Activated T-cell treated with anti-CD3 and anti-CD28 coated beads for 4 hours (primary cell): ENCODE measurements at places on chromosomes 6 and 20.

DNA sequence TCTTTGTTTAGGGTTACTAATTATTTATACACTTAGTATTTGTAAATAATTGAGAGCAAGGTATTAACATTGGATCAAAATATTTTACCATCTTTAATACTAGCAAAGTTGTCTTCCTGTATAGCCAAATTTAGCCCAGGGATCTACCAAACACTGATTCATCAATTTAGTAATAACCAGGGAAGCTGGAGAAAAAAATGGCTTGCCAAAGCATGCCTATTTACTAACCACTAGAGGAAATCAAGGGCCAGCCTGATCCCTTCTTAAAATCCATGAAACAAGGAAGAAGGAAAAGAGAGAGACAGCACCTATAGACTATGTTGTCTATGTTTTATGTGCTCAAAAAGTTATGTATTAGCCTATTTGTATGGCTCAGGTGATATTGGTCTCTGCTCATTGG lies 450.3 kb upstream of the GJE1 start:
- no peak for DNase-seq

DNA sequence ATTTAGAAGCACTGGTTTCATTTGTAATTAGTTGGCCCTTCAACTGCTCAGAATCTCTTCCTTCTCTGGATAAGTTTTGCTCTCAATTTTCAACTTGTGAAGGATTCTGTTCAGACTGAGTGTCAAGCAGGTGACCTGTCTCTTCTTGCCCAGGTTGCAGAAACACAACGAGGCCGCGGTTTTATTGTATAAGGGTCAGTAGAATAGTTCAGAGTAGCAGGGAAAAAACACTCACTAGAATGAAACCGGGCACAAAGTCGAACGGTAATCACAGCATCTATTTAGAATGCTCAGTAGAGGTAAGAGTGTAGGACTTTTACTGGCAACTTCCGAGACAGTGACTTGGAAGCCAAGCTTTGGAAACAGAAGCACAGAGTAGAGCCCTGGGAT lies 17.9 kb upstream of the GFOD1 start:
- DNase-seq, result no peak

- DNase-seq, result no peak
Measured at GRCh38 chr20:37407573-37408002, 61.6 kb downstream of the SRC start.

- no peak for DNase-seq
Measured at GRCh38 chr20:63321148-63321831, 28.3 kb downstream of the COL20A1 start.

DNA sequence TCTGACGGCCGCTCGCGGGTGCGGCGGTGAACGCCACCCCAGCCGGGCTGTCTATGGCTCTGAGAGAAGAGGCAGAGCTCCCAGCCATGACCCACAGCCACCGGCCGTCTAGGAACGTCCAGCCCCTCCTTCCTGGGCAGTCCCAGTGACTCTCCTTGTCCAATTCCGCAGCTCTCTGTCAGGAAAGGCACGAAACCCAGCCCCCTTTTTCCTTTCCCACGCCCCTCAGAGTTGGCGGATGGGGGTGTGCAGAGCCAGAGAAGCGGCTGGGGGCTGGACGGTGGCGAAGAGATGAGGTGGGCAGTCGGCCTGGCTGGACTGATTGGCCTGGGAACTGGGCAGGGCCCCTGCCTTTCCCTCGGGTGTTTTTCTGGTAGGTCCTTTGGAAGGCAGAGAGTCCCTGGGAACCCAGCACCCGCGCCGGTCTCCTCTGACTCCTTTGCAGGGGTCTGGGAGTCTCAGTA lies 1.5 kb downstream of the EBF4 start:
- no peak for DNase-seq

DNA sequence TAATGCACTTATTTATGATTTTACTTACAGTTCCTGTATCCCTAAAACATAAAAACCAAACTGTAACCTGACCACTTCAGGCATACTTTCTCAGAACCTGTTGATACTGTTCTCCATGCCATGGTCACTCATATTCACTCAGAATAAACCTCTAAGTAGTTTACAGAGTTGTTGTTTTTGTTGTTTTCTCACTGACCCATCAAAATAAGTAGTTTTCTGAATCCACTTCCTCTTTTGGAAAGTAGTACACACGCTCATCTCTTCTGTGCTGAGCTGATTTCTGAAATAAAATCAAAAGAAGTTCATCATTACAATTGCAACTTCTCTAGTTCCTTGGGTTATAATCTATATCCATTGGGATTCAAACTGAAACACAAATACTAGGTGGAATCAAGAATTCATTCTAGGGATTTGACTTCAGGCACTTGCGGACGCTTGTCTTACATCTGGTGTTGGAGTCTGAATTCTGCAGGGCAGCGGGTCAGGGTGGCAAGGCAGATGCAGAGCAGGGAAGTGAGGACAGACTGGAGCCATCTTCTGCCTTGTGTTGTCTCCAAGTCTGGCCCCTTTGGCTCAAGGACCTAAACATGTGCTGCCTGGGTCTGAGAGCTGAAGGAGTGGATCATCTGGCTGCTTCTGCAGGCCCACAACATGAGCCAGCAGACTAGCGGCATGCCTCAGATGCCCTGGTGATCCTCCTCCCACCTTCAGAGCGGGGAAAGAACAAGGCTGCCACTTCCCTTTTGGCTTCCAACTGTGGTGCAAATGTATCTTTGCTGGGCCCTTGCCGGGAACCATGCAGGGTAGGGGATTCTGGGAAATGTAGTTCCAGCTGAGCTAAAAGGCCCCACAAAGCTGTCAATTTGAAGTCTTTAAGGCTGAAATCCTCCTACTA lies 167.9 kb upstream of the MYLIP start:
- no peak for DNase-seq

GRCh38 chr6:6635869-6636268 lies 47.3 kb downstream of the LY86 start:
- DNase-seq, result no peak

- DNase-seq, result no peak
Measured at GRCh38 chr20:59010995-59011873, 4.2 kb upstream of the CTSZ start.

DNA sequence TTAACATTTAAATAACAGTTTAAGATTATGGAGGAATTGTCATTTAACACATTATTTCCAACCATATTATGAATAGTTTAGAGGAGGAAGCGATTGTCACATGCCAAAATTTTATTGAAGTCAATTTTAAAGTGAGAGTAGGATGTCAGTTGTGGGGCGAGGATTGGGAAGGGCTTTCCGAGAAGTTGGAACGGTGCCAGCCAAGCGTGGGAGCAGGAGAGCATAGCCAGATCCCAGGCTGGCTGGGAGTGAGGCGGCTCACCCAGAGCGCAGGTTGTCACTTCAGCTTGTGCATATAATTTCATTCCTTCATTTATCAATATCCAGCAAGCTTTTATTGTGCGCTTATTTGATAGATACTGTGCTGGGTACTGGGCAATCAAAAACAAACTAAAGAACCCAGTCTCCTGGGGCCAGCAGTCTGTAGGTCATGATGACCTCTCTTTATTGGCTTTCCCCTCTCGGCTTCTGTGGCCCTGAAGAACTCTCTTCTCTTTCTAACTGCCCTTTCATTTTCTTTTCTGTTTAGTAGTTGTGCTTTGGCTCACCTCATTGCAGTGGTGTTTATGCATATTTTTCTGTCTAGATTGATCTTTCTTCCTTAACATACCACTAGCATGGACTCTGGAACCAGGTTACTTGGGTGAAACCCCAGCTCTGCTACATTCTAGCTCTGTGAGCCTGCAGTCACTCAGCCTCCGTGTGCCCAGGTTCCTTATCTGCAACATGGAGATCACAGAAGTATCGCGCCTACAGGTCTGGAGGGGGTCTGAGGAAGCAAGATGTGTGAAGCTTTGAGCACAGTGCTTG lies 6.4 kb downstream of the CEP43 start:
- no peak for DNase-seq

DNA sequence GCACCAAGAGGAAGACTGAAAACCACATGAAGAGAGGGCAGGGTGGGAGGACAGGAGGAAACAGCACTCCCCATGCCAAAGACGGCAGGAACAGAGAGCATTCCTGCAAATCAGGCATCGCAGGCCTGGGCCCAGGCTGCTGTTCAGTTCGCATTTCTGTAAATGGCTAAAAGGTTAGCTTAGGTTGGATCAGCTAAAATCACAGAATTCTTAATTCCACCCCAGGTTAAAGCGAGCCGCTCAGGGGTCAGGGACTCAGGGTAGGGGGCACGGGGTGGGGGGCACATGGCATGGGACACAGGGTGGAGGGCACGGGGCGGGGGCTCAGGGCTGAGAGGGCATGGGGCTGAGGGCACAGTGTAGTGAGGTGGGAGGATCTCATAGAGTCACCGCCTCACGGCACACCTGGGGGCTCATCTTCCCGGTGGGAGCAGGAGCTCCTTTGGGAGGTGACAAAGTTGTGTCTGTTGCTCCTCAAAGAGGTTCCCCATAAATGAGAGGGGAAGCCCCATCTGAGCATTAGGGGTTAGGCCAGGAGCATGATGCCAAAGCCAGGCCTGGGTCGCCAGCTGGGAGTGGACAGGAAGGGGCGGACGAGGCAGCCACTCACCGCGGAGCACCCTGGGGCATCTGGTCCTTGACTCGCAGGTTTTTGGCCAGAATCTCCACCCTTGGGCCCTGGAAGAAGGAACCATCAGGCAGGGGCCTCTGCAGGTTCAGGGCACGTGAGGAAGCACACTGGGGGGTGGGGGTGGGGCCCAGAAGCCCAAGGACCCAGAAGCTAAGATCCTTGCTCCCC lies 200.7 kb downstream of the PREX1 start:
- DNase-seq, result no peak

- no peak for DNase-seq
Measured at GRCh38 chr20:4811661-4812181, 90.0 kb downstream of the PRND start.

DNA sequence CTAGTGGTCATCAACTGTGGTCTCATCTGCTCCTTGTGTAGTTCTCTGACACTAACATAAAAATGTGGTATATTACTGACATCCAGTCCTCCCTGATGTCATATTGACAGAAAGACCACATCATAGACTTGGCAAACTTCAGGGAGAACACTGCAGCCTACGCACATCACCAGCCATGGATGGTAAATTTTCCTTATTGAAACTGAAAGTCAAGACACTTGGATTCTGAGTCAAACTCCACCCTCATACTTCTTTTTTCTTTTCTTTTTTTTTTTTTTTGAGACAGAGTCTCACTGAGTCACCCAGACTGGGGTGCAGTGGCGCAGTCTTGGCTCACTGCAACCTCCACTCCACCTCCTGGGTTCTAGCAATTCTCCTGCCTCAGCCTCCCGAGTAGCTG lies 25.4 kb downstream of the NDRG3 start:
- DNase-seq, result no peak

- DNase-seq, result no peak
Measured at GRCh38 chr6:52303178-52303577, 18.6 kb upstream of the MCM3 start.

DNA sequence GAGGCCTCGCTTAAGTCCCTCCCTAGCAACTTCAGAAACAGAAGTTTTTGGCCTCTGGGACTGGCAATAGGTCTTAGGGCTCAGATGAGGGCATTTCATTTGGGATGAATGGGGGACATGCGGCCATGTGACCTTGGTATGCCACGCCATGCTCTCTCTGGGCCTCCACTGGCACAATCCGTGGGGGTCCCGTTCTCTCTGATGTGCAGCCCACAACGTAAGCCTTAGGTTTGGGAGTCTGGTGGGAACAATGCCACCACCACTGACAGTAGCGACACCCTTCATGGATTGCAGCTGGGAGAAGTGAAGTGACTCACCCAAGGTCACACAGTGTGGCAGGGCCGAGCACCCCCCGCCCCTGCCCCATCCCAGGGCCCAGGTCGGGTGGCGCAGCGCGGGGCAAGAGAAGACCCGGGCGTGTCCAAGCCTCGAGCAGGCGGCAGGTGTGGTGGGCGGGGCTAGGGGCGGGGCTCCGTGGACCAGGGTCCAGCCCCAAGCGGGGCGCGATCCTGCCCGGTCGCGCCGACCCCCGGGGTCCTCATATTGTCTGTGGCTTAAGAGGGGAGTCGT lies 864 bp upstream of the CEBPB start:
- peak; percentile 34 for DNase-seq

DNA sequence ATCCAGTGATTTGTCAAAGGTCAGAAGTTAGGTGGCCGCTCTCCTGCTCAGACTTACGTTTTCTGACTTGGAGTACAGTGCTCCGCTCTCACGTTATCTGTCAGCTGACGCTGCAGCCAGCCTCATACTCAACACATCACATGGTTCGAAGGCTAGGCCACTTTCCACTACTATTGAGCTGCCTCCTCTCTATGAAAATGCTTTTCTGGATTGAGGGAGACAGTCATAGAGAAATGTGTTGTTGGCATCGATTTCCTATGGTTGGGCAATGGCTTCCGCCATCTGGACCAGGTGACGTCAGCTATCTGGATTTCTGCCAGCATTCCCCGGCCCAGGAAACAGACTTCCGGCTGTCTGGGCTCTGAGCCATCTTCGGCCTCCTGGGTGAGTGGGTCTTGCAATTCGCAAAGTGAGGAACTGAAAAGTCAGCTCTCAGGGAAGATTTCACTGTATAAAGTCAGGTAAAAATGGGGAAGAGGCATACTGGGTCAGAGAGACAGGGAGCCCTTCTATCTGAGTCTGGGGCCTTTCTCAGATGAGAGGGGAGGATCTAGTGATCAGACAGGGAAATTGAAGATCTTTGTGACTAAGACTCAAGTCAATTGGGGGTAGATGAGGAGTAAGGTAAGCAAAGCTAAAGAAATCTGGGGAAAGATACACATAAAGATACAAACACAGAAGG lies 37.5 kb upstream of the IER3 start:
- no peak for DNase-seq

- peak; percentile 78 for DNase-seq
Measured at GRCh38 chr6:30682143-30683117, 4.0 kb downstream of the PPP1R18 start.

GRCh38 chr6:133544419-133544818 lies 303.3 kb downstream of the EYA4 start:
- no peak for DNase-seq

- DNase-seq, result no peak
Measured at GRCh38 chr20:23568320-23568970, at the start of gene CST9L. CST9L (minus strand) TSS chr20:23568484; CDS start chr20:23568450, 34 bp downstream.

DNA sequence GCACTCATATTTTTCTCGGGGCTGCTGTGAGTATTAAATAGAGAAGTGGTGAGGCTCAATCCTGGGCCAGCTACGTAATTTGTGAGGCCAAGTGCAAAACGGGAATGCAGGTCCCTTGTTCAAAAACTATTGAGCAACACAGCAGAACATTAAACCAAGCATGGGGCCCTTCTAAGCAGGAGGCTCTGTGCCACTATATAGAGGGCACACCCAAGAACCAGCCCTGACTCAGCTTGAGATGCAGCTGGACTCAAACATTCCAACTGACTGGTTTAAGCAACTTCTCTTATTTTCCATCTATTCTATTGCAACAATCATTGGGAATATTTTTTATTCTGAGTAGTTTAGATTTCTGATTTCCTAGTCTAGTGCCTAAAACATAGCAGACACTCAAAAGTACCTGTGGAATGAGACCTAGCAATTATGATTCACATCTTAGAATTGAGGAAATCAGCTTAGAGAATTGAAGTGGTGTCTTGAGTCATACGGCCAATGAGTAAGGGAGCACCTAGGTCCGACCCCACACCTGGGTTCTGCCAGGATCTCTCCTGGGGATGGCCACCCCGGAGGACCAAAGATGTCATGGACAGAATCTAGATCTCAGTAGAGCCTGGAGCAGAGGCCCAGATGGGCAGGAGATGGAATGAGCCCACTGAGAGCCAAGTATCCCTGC lies 1.3 kb downstream of the SIRPB2 start:
- DNase-seq, result no peak

GRCh38 chr6:152916035-152916434 lies 66.8 kb downstream of the FBXO5 start:
- no peak for DNase-seq
